ENCODE measurements at places on chromosomes 3 and 15.

DNA sequence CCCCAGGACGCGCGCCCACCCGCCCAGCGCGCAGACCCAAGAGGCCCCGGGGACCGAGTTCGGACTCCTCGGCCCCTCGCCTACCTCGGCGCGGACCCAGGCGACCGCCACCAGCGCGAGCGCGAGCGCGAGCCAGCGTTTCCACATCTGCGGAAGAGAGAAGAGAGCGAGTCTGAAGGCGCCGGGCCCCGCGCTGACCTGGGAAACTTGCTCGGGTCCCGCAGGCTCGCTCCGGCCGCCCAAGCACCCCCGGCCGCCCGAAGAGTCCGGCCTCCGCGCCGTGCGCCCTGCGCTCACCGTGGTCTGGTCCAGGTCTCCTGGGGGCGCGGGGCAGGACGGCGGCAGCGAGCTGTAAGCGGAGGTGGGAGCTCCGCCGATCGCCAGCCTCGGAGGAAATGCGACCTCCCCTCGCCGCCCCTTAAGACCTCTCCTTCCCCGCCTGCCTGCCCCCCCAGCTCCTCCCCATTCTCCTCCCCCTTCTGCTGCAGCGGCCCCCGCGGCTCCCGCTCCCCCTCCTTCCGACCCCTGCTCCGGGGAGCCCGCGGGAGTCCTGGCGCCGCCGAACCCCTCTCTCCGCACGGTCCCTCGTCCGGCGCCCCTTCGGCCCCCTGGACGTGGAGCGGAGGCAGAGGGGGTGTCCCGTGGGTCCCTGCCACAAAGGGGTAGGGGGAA, at the start of gene FSTL1:
Gene FSTL1 (minus strand): TSS at position 393 of the 672 bp plus-strand sequence. CDS start 246 bp downstream, at position 147.
- DNase-seq = no peak

GRCh38 chr3:126672741-126673140, 17.8 kb upstream of the TXNRD3 start:
- DNase-seq = no peak

- no peak for DNase-seq
These were observed 186.2 kb downstream of the GOLGA6L6 start for GRCh38 chr15:20355256-20355868.

DNA sequence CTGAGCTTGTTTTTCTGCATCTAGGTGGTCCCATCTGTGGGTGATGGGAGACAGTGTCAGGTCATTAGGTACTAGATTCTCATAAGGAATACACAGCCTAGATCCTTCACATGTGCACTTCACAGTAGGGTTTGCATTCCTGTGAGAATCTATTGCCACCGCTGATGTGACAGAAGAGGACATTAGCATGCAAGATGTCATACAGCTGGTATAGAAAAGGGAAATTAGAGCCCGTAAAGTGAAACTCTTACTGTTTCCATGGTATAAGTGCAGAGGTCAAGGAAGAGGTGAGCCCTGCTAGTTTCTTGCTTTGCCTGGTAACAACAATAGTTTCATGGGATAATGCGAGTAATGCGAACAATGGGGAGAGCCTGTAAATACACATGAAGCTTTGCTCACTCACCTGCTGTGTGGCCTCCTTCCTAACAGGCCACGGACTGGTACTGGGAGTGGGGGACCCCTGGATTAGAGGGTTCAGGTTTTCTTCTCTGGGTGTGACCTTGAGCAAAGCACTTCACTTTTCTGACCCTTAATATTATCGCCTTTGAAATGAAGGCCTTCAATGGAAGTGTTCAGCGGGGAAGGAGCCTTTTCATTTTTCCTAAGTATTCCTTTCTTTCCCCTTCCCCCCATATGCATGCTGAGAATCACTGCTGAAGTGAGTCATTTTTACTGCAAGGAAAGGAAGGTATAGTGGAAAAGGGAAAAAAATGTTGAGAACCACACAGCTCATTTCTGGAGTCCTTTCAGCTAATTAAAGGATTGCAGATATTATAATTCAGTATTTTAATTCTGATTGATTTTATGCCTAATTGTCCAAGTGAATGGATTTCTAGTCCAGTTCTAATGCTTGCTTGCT, 286.4 kb downstream of the UBE2E2 start:
- DNase-seq = no peak

DNA sequence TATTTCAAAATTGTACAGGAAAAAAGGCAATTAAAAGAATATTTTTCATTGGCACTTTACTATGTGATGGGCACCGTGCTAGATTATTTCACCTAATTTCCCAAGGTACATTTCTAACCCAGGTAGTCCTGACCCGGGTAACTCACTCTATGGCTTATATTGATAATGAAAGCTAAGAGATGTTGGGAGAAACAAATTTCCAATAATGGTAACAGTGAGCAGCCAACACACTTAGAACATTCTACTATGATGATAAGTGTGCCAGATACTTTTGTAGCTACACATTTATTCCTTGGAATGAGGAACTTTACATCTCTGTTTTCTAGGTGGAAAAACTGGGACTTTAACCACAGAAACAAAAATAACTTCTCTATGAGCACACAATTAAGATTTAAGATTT, 7.5 kb downstream of the CCNL1 start:
- no peak for DNase-seq

- DNase-seq = no peak
These were observed 15.0 kb downstream of the IL12A start for GRCh38 chr3:160003520-160004128.

GRCh38 chr3:139597947-139598346, 58.4 kb upstream of the RBP1 start:
- no peak for DNase-seq

- no peak for DNase-seq
These were observed 42.2 kb downstream of the CLDN18 start for GRCh38 chr3:138051947-138052802.

- no peak for DNase-seq
These were observed 19.7 kb downstream of the B3GNT5 start for GRCh38 chr3:183272791-183273190.

DNA sequence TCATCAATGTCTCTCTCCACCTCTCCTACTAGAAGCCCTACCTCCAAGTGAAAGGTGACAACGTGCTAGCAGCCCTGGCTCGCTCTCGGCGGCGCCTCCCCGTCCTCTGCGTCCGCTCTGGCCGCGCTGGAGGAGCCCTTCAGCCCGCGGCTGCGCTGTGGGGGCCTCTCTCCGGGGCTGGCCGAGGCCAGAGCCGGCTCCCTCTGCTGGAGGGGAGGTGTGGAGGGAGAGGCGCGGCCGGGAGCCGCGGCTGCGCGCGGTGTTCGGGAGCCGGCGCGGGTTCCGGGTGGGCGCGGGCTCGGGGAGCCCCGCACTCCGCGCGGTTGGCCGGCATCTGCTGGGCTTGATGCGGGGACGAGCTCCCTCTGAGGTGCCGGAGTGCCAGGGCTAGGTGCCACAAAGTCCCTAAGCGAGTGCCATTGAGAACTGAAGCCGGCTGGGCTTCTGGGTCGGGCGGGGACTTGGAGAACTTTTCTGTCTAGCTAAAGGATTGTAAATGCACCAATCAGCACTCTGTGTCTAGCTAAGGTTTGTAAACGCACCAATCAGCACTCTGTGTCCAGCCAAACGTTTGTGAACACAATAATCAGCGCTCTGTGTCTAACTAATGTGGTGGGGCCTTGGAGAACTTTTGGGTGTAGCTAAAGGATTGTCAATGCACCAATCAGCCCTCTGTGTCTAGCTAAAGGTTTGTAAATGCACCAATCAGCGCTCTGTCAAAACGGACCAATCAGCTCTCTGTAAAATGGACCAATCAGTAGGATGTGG, 84.8 kb upstream of the ARRDC4 start:
- no peak for DNase-seq

GRCh38 chr3:148962513-148962912, 28.8 kb upstream of the GYG1 start:
- DNase-seq = no peak

GRCh38 chr3:62261121-62261520, 112.2 kb downstream of the FEZF2 start:
- DNase-seq = no peak

GRCh38 chr3:98545940-98546339, 14.2 kb downstream of the GPR15 start:
- DNase-seq = no peak

GRCh38 chr3:13653631-13654279, 104.8 kb downstream of the FBLN2 start:
- no peak for DNase-seq

GRCh38 chr3:140117096-140117526, 182.1 kb downstream of the CLSTN2 start:
- peak; percentile 15 for DNase-seq
